ENCODE measurements at places on chromosomes 5 and 9.

DNA sequence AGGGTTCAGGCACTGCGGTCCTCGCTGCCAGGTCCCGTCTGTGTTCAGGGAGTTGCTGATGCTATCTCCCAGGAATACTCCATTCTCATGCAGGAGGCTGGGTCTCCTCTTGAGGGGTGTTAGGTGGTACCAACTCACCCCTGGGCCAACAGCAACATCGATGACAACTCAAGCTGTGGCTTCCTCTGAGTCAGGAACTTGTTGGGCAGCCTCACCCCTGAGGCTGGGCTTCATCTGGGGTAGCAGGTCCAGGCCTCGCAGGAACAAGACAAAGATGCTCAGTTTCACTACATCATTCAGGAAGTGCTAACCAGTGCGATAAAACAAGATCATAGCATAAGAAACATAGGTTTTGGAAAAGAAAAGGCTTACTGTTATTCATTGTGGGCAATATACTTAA lies 125.9 kb downstream of the SYK start:
- no peak for DNase-seq

GRCh38 chr9:122991370-122991830 lies 42.1 kb upstream of the GPR21 start:
- no peak for DNase-seq

- no peak for DNase-seq
Observed at GRCh38 chr5:126645132-126645531, 44.4 kb downstream of the PHAX start.

DNA sequence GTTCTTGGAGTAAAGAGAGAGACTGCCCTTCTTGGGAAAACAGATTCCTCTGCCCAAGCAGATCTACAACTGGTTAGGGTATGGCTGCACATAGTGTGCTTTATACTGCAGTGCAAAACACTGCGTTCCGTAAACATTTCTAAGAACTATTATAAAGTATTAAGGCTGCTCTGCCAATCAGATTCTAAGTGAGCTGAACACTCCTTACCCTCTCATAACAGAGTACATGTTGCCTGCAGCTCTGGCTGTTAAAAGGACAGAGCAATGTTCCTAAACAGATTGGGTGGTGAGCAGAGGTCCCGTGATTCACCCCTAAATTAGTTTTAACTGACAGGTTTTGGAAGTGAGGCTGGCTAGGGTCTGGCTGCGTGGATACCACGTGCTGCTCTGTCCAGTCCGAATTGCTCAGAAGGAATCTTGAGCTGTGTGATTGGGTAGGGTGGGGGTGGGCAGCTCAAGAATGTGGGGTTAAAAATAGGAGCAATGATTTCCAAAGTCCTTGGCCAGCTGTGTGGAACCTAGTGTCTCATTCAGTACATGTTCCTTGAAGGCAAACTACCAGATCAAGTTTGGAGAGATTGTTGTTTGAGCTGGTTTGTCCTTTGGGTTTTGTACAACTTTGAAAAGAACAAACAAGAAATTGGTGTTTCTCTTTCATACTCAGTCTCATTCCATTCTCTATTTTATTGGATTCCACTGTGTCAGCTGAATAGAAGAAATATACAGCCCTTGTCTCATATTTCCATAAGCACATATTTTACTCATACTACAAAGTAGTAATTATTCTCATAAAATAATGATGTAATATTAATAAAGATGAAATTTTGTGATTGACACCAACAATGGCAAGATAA lies 497.6 kb upstream of the CD180 start:
- DNase-seq, result no peak

DNA sequence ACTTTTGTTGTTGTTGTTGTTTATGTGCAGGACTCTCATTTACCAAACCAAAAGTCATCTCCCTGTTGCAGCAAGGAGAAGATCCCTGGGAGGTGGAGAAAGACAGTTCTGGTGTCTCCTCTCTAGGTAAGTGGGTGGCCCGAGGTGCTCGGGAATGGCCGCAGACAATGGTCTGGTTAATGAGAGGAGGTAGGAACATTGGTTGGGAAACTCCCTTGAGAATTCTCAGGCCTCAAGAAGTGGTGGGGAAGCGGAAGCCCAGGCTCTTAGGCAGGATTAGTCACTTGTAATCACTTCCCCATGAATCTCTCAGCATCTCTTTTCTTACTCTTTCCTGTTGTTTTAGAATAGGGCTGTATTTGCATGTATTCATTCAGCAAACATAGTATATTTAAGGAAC lies 7.2 kb downstream of the ZNF354B start:
- no peak for DNase-seq

DNA sequence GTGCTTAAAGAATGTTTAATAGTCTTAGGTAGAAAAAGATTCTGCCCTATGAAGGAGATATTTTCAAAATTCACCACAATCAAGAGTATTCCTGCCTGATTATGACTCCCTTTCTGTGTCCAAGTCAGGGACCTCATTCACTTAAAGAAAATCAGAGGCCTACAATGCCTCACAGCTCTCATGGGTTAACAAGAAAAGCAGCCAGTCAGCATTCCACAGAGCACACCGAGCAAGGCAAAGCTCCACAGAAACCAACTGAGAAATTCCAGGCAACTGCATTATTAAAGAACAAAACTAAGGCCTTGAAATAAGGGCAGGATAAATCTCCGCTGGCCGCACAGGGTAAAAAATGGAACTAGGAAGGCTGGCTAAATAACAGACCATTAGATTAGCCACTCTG lies 161.1 kb downstream of the TARS1 start:
- DNase-seq, result no peak

All from effector CD8-positive, alpha-beta T cell (primary cell).